ENCODE measurements at places on chromosomes 3 and 15.

DNA sequence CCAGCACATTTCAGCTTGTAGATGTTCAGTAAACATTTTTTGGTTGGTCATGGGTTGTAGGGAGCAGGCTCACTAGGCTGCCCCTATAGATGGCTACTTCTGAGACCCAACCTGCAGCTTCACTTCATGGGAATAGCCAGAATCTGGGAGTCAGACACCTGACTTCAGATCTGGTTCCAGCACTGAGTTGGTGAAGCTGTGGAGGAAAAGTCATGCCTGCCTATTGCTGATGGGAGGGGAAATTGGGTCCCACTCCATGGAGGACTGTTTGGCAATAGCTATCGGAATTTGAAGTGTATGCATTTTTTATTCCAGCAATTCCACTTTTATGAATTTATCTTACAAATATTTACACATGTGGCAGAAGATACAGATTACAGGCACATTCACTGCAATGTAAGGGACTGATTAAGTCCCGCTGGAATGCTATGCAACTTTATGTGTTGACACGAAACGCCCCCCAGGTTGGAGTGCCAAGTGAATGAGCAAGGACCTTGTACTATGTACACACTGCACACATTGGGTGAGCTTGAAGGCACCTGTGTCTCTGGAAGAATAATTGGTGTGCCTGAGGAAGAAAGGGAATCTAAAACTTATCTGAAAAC is 7.8 kb upstream of the CCR1 start:
- no peak for DNase-seq

- peak; percentile 34 for DNase-seq
Measured at GRCh38 chr3:124209426-124209825, 217.5 kb upstream of the ROPN1 start.

DNA sequence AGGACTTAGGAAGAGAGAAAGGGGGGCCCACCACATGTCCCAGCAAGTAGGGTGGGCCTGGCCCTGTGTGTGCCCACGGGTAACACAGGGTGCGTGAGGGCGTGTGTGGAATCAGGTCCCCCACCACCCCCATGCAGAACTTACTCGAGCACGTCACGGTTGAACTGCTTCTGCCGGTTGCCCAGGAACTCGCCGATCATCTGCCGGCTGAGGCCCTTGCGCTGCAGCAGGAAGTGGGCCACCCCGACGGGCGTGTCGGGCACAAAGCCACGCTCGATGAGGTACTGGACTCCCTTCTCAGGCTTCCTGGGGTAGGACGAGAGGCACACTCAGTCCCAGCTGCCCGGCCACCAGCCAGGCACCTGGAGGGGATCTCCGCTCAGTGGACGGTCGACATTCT is 83.1 kb upstream of the RPL32 start:
- DNase-seq, result no peak

GRCh38 chr15:39232512-39232911 is 348.4 kb upstream of the THBS1 start:
- peak; percentile 91 for DNase-seq

DNA sequence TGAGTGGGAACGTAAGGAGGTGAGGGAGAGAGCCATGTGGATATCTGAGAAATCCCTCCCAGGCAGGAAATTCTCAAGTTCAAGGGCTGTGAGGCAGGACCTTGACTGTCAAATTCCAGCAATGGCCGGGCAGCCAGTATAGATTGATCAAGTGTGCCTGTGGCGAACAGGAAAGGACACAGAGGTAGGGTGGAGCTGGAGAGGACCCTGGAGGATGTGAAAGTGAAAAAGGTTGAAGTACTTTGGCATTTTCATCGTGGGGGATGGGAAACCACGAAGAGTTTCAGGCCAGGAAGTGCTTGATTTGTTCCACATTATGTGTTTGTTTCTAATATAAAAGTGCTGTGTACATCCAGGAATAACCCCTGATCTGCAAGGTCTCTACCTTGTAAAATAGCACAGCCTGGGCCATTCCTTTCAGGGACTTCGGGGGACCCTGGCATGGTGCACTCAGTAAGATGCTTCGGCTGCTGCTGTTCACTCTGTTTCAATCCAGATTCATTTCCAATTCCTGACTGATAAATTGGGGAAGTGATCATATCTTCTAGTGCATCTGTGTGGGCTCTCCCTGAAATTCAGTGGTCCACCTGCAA is 156.6 kb downstream of the MCTP2 start:
- no peak for DNase-seq

GRCh38 chr3:99542767-99543518 is 95.5 kb upstream of the COL8A1 start:
- DNase-seq, result no peak

GRCh38 chr15:69389426-69389825 is 24.7 kb upstream of the KIF23 start:
- DNase-seq, result no peak

DNA sequence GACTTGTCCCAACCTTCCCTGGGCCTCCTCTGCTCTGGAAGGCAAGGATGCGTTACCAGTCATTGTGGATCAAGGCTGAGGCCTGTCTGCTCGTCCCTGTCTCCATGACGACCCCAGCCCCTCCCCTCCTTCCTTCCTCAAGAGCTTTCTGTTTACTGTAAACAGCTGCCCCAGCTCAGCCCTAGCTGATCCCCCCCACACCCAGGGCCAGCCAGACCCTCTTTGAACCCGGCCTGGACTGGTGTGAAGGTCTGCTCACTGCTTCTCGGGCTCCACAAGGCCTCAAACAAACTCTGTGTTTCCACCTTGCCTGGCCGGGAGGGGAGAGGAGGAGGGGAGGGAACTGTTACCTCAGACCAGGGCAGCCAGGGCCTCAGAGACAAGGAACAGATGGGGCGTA is 16.9 kb downstream of the VPS18 start:
- no peak for DNase-seq

DNA sequence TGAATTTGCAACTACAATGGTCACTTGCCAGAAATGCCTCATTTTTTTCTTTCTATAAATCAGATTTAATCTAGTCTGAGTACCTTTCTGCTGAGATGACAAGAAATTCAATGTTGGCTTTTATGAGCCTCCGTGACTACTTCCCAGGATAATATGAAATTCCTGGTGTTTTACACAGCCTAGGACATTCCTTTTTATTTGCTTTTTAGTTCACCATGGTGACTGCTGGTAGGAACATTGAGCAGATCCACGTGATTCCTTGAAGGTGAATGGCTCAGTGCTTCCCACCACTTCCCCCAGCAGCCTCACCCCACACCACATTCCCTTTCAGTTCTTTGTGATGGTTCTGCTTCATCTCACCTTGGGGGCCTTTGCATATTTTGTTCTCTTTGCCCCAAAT is 4.3 kb upstream of the NPTN start:
- DNase-seq, result peak; percentile 61

GRCh38 chr15:99105514-99106341 is 848 bp downstream of the SYNM start:
- no peak for DNase-seq

DNA sequence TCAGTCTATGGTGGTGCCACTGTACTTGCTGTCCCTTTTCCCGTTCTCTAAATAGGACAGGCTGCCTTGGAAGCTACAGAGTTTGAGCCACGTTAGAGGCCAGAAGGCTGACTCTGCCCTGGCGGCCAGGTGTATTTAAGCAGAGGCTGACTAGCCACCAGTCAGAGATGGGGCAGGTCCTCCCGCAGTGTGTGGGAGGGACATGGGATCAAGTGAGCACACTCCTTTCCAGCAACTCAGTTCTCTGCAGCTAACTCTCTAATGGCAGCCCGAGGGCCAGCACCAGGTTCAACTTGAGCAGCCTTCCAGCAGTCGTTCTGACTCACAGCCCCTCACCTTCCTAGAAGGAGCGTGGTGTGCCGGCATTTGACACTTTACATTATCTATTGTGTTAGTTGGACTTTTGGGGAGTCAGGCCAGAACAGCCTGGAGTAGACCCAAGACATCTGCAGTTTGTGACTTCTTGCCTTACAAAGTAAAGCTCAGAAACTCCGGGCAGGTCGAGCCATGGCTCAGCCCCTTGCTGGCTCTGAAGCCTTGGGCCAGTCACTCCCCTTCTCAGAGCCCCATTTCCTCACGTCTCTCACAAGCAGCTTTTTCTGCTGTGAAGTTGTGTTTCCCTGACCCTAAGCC is 46.7 kb upstream of the MYZAP start:
- no peak for DNase-seq

DNA sequence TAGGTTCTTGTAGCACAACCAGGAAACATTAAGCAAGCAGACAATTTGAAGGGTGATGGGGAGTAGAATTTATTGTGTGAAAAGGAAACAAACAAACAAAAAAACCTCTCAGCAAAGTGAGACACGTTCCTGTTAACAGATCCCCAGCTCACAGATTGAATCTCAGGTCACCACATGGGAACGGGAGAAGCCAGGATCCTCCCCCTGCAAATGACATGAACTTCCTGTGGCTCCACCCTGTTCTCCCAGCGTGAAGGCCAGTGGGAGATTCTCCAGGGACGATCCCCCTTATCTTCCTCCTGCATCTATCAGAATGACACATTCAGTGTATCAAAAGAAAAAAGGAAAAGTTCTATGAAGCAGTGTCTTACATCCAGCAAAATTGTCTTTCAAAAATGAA is 1488.1 kb downstream of the OTOL1 start:
- DNase-seq, result no peak

GRCh38 chr3:4343258-4343657 is 40.1 kb downstream of the SETMAR start:
- DNase-seq, result peak; percentile 63

GRCh38 chr3:104885214-104885814 is 481.4 kb upstream of the ALCAM start:
- no peak for DNase-seq

GRCh38 chr15:39486621-39487457 is 94.0 kb upstream of the THBS1 start:
- DNase-seq, result no peak

- no peak for DNase-seq
Measured at GRCh38 chr3:24271228-24271627, 223.4 kb downstream of the THRB start.

GRCh38 chr3:34145796-34146195 is 347.4 kb downstream of the PDCD6IP start:
- no peak for DNase-seq

GRCh38 chr3:117756563-117756962 is 1047.0 kb downstream of the TUSC7 start:
- no peak for DNase-seq

GRCh38 chr3:23644676-23645075 is 161.1 kb upstream of the UBE2E1 start:
- DNase-seq, result no peak

Measured in GM04503 (cell line).